Naive thymus-derived CD8-positive, alpha-beta T cell (primary cell): ENCODE measurements at places on chromosomes 7 and 10. TPM values are rescaled to one million over a fixed set of nuclear protein-coding genes. Genes with fewer than 3 reads are reported as not detected.

CPA1 gene
- not detected for total RNA-seq

TAS2R5 gene
- total RNA-seq, result 3.6 TPM

NEUROG3 gene
- total RNA-seq, result not detected

RBM20 gene
- total RNA-seq, result 0.93 TPM

SEC61G gene
- 46.9 TPM for total RNA-seq

AGR2 gene
- total RNA-seq, result not detected

ANKRD7 gene
- total RNA-seq, result 0.63 TPM
